ENCODE measurements at places on chromosomes 16 and 17.

GRCh38 chr16:12881182-12881581, 20.2 kb upstream of the SHISA9 start:
- DNase-seq = no peak

GRCh38 chr17:81583589-81584342, 31.6 kb upstream of the FAAP100 start:
- DNase-seq = no peak

DNA sequence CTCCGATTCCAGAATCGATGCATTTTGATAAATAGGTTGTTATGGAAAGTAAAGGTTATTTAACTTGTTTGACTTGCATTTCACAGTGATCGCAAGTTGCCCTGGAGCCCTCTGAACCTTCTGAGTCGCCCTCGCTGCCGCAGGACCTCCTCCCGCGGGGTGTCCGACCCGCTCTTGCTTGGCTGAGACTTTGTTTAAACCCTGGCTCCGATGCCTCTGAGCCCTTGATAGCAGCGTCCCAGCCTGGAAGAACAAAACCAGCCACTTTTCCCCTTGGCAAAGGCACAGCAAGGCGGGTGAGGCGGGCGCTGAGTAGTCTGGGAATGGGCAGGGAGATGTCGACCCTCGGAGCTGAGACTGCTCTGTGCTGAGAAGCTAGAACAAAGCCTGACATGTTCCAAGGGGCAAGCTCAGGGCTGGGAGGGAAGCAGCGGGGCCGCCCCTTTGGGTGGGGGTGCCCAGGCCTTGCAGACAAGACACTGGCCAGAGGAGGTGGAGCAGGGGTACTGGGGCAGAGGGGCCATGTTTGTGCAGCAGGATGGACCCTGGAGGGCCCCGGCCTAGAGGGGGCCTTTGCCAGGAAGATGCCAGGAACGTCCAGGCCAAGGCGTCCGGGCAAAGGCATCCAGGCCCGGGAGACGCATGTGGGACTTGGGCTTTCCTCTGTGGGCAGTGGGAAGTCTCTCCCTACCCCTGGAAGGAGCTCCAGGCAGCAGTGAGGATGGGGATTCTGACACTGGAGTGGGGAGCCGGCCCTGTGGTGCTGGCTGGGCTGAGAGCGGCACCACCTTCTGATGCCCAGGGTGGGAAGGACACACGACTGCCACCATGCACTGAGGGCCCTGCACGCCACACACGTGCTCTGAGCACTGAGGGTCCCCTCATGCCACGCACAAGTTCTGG, 30.3 kb upstream of the CDH15 start:
- no peak for DNase-seq

- no peak for DNase-seq
These were observed 31.0 kb downstream of the CCT6B start for GRCh38 chr17:34930283-34930682.

DNA sequence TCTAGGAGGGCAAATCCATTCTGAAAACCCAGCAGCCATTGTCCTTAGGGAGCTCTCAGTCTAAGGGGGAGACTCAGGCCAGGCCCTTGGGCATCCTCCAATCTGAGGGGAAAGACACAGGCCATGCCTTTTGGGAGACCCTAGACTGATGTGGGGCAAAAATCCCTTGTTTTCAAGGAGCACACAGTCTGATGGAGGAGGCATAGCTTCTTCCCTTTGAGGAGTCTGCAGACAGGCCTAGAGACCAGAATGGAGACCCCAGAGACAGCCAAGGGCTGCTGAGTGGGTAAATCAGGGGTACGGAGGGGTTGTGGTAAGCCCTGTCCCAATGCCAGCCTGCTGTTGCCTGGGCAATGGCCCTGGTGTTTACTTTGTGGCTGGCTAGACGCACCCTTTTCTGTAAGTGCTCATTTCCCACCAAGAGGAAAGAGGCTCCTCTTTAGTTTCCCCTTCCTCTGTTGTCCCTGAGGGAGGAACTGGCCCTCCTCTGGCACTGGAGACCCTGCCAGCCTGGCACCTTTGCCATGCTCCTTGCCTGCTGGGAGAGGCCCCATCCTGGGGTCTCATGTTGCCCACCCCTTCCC, 19.3 kb downstream of the ARHGAP23 start:
- DNase-seq = no peak

- DNase-seq = no peak
These were observed 50.4 kb upstream of the MAP3K14 start for GRCh38 chr17:45367216-45367615.

GRCh38 chr17:45877467-45877866, 16.9 kb upstream of the MAPT start:
- DNase-seq = no peak

GRCh38 chr16:47046726-47047523, 73.5 kb upstream of the DNAJA2 start:
- no peak for DNase-seq

DNA sequence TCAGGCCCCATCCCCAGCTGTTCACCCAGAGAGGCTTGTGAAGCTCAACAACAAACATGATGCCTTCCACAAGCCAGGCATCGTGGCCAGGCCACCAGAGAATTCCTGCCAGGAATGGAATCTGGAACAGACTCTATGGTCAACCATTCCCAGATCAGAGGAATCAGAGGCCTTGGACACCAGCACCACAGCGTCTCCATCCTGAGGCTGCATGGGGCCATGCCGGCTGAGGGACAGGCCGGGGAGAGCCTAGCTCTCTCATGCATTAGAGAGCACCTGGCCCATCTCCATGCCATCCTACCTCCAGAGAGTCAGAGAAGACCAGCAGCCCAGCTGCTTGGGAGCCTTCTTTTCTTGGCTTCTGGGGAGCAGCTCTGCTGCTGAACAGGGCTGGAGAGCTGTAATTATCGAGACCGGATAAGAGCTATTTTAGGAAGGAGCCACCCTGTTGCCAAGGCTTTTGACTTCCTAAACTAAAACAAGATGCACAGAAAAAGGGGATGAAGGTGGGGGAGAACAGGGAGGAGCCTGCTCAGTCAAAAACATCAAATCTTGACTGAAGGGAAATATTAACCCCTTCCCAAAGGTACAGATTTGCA, 24.5 kb upstream of the MTMR4 start:
- no peak for DNase-seq
